ENCODE measurements at places on chromosomes 1 and 21.

GRCh38 chr1:230277201-230278025 is 148.7 kb downstream of the PGBD5 start:
- H3K27me3 ChIP-seq = no peaks in the 10 kb centered on the region
- no peak overlapping the region for H3K4me3 ChIP-seq
- H3K27ac ChIP-seq = no peak overlapping the region
- DNase-seq = no peak
- H3K36me3 ChIP-seq = peaks cover 10% of the 10 kb centered on the region

DNA sequence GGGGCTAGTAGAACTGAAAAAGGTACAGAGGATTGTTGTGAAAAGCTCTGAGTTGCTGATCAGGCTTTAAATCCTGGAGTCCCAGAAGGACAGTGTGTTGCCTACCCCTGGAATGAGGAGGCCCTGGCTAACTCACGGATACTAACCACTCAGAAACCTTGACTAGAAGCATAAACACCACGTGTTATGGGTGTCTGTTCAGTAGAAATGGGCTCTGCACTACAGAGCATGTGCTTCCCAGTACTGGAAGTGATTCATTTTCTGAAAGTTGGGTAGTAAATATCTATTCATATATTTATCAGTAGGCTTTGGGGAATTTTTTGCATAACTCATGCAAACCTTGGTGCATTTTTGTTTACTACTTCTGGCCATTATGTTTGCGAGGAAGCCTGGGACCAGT is 15.1 kb upstream of the CLCA1 start:
- DNase-seq = no peak
- H3K27ac ChIP-seq = no peak overlapping the region
- no peaks in the 10 kb centered on the region for H3K36me3 ChIP-seq
- no peaks in the 10 kb centered on the region for H3K4me1 ChIP-seq
- H3K4me3 ChIP-seq = no peak overlapping the region

GRCh38 chr1:16905868-16906702 is 10.3 kb downstream of the RNU1-2 start:
- peak overlapping the region; percentile 99 for H3K27ac ChIP-seq
- peaks cover 29% of the 10 kb centered on the region for H3K4me1 ChIP-seq
- no peaks in the 10 kb centered on the region for H3K27me3 ChIP-seq
- H3K36me3 ChIP-seq = peaks cover 3% of the 10 kb centered on the region

DNA sequence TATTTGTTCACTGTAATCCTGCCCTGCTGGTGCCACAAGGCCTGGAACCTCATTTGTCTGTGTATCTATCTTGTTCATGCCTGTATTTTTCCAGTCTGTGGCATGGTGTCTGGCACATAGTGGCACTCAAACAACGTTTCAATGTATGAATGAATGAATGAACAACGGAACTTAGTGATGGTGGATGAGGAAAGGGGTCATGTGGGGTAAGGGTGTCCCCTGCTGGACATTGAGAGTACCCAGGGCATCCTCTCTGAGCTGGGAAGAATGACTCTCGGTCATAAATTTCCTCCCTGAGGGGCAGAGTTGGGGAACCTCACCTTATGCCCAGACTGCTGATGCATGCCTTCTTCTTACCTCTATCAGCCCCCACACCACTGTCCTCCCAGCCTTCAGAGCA is 18.9 kb upstream of the ZNF683 start:
- H3K4me1 ChIP-seq = peaks cover 11% of the 10 kb centered on the region
- no peak overlapping the region for H3K4me3 ChIP-seq
- no peaks in the 10 kb centered on the region for H3K27me3 ChIP-seq
- DNase-seq = peak; percentile 76
- no peak overlapping the region for H3K27ac ChIP-seq

GRCh38 chr1:83596331-83596730 is 402.6 kb downstream of the TTLL7 start:
- no peaks in the 10 kb centered on the region for H3K36me3 ChIP-seq
- no peak overlapping the region for H3K4me3 ChIP-seq
- no peaks in the 10 kb centered on the region for H3K27me3 ChIP-seq
- H3K4me1 ChIP-seq = no peaks in the 10 kb centered on the region
- no peak overlapping the region for H3K27ac ChIP-seq
